ENCODE measurements at places on chromosomes 5 and 9.
A peak's percentile ranks its signal among the peaks of the same experiment; 100 is the strongest.

GRCh38 chr5:88886746-88887341 is 3.9 kb upstream of the MEF2C start:
- no peak for DNase-seq

- DNase-seq: no peak
These were observed 77.3 kb downstream of the MAMDC2 start for GRCh38 chr9:70120834-70121510.

GRCh38 chr5:77409870-77410621 is 82.1 kb downstream of the WDR41 start:
- no peak for DNase-seq

DNA sequence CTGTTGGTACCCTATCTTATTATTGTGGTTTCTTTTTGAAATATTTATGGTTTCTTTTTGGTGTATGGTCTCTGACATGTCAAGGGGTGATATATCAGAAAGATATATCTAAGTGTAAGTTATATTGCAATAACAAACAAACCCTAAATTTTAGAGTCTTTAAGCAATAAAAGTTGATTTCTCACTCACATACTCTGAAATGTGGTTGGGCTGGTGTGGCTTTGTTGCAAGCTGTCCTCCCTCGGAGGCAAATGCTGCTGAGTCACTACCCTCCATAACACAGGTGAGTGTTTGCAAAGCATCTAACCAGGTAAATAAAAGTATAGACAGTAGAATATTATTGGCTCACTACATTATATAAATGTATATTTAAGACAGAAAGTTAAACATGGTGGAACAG is 253.2 kb downstream of the CDH18 start:
- DNase-seq: no peak

- DNase-seq: no peak
These were observed 20.7 kb upstream of the MGAT1 start for GRCh38 chr5:180823346-180823745.

- no peak for DNase-seq
These were observed 63.3 kb downstream of the COL23A1 start for GRCh38 chr5:178526773-178527457.

GRCh38 chr9:20462410-20462809 is 159.9 kb downstream of the MLLT3 start:
- no peak for DNase-seq

GRCh38 chr5:138752341-138752950 is 779 bp upstream of the CTNNA1 start:
- DNase-seq: no peak

DNA sequence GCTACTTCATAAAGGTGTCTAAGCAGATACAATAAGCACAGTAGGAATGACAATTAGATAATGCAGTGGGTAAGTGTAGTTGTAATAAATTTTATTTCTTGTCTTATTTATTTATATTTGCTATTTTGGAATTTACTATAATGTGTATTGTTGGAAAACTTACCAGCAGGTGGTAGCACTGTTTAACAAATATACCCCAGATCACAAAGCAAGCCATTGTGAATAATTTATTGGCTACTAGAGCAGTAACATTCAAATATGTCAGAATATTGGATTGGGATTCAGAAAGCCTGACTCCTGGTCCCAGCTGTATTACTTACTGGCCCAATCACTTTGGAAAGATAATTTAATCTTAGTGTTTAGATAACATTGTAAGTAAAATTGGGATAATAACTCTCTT is 78.0 kb downstream of the ISOC1 start:
- no peak for DNase-seq

- DNase-seq: peak; percentile 66
These were observed 2.0 kb upstream of the PFN3 start for GRCh38 chr5:177402271-177403043.

DNA sequence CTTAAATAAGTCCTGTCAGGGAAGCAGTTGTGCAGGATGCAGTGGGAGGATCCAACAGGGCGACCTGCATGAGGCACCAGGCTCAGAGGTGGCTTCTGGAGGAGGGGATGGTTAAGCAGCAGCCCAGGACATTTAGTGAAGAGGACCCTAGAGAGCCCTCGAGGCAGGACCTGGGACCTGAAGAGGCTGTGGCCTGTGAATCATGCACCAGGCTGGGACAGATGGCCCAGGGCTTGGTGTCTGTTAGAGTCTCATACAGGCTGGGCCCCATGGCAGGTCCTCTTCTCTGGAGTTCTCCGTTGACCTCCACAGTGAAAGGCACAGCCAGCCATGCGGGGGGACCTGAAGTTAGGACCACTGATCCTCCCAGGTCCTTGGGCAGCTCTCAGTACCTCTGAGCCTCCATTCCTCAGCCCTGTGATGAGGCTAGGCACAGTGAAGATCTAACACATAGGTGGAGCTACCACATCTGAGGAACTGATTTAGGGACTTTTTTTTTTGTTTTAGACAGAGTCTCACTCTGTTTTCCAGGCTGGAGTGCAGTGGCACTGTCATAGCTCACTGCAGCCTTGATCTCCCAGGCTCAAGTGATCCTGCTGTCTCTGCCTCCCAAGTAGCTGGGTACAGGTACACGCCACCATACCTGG is 60.8 kb upstream of the GARNL3 start:
- no peak for DNase-seq

DNA sequence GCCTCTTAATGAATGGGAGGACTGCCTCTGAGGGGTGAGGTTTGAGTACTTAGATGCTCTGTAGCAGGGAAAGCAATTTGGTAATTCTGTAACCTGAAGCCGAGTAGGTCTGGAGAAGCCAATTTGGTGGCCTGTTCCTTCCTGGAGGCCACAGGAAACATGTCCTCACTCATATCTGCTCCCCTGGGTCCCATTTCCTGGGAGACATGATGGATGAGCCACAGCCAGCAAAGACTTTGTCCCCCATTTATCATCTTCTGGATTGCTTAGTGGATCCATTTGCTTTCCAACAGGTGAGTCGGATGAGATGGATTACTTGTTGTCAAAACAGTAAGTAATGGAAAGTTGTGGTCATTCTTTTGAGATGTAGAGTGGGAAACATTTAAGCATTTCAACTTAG is 99.8 kb upstream of the KLF9 start:
- DNase-seq: no peak

DNA sequence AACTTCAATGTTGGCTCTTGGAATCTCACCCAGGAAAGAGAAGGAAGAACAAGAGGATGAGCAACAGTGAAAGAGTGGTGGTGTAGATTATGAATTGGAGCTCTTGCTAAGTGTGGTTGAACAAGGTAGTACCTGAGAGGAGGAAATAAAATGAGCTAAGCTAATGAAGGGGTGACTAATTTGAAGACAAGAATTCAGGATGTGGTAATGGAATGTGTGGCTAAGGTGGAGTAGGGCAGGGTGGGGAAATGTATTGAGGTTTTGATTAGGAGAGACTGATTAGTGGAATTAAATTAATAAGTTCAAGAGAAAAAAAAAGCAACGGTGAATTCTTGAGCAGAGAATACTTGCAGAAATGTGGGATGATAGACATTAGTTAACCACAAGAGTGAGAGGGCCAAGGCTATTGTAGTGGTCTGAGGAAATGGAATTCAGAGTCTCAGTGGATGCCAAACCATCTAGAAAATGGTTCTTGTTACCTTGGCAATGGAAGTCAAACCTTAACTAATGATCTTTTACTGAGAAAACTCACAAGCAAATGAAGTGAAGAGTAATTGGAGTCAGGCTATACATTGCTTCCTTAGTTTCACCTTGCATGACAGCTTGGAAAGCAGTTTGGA is 648.3 kb upstream of the ZNF608 start:
- DNase-seq: no peak

GRCh38 chr9:4519604-4520003 is 29.3 kb downstream of the SLC1A1 start:
- DNase-seq: no peak
